KG1 (cell line): ENCODE measurements at places on chromosomes 5 and 9.

GRCh38 chr9:70170151-70170790 lies 88.5 kb upstream of the SMC5 start:
- DNase-seq = no peak

DNA sequence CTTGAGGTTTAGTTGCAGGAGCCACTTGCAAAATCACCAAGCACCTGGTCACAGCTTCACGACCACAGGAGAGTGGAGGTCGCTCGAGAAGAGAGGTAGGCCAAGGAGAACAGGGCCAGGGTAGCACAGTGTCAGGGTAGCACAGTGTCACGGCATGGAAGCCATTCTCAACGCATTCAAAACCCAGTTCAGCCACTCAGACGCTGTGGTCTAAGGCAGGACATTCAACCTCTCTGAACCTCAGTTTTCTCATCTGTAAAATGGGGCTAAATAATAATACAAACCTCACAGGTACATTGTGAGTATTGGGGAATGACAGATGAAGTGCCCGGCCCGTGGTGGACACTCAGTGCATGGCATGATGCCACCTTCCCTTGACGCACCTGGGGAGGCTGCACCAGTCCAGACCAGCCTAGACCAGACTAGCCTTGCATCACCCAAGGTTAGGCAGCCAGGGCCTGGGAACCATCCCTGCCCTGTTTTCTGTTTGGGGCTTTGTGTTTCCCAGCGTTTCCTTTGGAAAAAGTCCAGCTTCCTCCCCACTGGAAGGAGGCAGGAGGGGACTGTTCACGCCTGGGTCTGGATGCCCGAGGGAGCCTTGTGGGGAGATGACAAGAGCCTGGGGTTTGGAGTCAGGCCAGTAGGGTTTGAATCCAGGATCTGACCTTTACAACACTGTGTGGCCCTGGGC lies 7.8 kb upstream of the LMX1B start:
- no peak for DNase-seq

DNA sequence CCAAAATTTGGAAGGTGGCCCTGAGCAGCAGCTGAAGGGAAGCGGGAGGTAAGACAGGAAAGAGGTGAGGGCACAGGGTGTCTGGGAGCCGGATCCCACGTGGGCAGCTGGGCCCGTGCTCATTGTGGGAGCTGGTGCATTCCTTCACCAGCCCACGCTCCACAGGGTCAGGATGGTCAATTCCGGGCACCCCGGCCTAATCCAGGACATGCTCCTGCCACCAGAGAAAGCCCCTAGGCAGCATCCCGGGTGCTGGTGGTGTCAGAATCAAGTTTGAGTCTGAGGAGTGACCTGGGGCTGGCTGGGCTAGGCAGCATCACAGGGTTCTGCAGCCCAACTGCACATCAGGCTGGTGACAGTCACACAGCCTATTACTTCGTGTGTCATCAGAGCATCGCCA lies 7.1 kb upstream of the PDCD6 start:
- no peak for DNase-seq

DNA sequence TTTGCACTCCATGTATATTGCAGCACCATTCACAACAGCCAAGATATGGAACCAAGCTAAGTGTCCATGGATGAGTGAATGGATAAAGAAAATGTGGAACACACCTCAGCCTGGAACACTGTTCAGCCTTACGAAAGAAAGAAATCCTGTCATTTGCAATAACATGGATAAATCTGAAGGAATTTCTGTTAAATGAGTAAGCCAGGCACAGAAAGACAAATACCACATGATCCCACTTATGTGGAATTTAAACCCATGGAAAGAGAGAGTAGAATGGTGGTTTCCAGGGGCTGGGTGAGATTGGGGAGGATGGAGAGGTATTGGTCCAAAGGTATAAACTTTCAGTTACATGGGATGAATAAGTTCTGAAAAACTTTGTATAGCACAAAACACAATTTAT lies 228.9 kb upstream of the CD180 start:
- no peak for DNase-seq

DNA sequence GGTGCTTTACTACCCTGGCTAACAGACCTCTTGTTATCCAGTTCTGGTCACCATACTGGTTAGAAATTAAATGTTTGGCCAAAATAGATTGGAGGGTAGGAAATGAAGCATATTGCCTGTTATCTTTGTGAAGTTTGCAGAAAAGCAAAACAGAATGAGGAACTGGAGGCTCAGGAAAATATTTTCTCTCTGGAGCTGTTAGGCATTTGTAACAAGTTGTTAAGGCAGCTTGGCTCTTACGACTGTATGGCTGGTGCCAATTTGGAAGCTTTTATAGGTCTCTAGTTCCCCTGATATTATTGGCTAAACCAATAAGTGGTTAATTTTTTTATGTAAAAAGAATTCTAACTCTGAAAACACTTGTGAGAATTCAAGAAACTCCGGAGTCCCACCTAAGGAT lies 35.8 kb downstream of the CDH6 start:
- no peak for DNase-seq

GRCh38 chr9:136239135-136239982 lies 6.3 kb downstream of the QSOX2 start:
- no peak for DNase-seq

GRCh38 chr5:132473019-132473531 lies 17.5 kb downstream of the IRF1 start:
- DNase-seq = no peak

- DNase-seq = no peak
These were observed 109.9 kb downstream of the PHF2 start for GRCh38 chr9:93686127-93686879.

DNA sequence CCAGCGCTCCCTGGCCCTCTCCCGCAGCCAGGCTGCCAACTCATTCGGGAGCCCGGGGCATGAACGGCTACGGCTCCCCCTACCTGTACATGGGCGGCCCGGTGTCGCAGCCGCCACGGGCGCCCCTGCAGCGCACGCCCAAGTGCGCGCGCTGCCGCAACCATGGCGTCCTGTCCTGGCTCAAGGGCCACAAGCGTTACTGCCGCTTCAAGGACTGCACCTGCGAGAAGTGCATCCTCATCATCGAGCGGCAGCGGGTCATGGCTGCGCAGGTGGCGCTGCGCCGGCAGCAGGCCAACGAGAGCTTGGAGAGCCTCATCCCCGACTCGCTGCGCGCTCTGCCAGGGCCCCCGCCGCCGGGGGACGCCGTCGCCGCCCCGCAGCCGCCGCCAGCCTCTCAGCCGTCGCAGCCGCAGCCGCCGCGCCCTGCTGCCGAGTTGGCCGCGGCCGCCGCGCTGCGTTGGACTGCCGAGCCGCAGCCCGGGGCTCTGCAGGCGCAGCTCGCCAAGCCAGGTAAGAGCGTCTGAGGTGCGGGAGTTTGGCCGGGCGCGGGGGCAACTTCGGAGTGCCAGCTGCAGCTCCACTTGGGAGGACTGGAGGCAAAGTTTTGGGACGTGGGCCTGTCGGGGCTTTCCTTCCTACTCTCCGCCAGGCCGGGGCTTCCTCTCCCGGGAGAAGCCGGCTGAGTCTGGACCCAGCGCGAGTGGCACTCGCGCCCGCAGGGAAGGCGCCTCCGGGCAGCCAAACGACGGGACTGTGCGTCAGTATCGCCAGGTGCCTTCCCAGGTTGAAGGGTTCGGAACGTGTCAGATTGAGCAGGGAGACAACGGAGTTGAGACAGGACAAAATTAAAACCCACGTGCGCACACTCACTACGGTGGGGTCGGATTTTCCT lies 735 bp downstream of the DMRT3 start:
- no peak for DNase-seq

DNA sequence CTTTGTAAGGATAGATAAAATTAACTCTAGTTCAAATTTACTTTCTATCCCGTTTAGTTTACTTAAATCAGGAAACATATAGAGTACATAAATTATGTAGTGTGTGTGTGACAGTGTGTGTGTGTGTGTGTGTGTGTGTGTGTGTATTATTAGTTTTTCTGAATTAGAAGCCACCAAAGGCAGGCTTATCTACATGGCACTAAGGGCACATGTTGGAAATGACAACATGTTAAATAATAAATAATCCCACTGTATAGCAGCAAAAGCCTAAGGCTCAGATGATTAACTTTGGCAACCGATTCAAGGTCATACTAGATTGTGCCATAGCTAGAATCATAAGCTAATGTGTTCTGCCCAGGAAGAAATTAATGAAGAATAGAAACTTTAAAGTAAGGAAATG lies 54.6 kb downstream of the MEGF9 start:
- DNase-seq = no peak

DNA sequence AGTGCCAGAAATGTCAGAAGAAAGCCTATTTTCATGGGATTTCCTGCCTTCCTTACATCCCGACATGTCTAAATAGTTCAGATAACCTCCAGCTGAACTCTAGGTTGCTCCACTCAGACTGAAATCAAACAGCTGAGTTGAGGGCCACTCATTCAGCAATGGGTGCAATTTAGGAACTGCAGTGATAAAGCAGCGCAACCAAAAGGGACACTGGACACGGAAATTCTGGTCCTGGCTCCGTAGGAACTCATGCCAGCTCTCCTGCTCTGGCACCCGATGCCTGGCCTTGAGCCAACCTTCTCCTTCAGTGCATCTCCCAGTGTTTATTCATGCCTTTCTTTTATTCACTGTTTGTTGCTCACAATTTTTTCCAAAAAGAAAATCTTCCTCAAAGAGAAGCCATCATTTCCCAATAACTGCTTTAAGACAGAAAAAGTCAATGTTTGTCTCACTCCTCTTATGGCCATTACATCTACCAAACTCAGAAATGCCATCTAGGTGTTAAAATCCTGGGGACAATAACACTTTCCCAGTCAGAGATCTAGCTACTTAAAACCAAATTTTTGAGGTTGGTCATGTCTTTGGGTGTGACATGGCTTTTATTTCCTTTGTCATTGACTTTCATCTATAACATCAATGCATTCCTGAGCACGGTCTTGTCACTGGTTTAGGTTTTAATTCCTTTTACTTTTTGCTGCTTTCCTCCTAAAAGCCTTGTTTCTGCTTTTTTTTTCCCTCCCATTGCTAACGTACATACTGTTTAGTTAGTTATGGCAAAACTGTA lies 126.9 kb downstream of the PDE4D start:
- no peak for DNase-seq

DNA sequence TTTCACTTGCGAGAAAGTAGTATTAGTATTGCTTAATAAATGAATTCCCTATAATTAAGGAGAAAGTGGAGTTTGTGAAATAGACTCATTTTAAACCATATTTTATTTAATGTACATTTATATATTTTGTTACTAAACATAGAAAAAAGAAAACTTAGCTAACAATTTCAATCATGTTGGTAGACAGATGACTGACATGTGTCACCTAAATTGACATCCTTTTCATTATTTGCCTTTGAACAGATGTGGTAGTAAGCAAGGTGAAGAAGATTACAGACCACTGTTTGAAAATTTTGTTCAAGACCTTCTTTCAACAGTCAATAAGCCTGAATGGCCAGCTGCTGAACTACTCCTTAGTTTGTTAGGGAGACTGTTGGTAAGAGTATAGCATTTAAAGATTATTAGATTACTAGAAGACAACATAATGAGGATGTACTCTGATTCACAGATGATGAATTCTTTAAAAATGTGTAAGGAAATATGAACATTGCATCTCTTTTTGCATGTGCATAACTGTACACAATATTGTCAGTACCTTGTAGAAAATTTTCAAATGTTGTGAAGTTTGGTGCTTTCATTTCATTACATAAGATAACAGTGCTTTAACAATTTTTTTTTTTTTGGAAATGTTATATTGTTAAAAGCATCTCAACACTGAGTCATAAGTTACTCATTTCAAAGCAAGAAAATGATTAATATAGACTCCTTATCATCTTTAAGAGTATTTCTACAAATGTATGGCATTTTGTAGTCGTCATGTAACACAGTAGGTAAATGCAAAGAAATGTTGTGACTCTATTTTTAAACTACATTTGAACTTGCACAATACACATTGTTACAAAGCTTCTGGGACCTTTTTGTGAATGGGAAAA lies 139.5 kb downstream of the NIPBL start:
- no peak for DNase-seq

- DNase-seq = peak; percentile 43
These were observed 32.6 kb upstream of the EGFL7 start for GRCh38 chr9:136629879-136630661.

DNA sequence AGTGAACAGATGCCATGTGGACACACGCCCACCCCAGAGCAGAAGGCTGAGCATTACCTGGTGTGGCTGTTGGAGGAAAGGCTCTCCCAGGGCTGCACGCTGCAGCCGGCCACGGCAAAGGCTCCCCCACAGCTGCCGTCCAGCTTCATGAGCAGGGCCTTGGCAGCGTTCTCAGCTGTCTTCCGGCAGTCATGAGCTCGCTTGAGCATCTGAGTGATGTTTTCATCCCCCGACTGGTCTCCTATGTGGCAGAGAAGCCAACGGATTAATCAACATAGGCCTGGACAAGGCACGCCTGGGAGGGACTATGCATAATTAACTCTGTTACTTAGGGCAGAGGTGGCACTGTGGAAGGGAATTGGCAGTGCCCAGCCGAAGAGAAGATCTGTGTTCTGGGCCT lies 87.3 kb downstream of the DCP2 start:
- DNase-seq = no peak

- DNase-seq = no peak
These were observed 20.4 kb upstream of the SLC2A6 start for GRCh38 chr9:133499132-133499891.

DNA sequence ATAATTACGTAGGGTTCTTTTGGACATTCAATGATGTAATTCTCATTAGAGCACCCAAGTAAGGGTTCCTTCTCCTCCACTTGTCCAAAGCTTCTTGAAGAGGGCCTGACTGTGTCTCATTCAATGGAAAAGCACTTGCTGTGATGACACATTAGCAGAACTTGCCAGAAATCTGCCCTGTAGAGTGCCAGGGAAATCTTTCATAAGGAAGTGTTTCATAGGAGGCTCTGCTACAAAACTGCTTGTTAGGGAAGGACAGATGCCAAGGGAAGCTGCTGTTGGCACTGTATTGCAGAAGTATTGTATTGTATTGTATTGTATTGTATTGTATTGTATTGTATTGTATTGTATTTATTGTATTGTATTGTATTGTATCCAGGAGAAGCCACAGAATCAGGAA lies 45.5 kb upstream of the MPDZ start:
- DNase-seq = no peak

DNA sequence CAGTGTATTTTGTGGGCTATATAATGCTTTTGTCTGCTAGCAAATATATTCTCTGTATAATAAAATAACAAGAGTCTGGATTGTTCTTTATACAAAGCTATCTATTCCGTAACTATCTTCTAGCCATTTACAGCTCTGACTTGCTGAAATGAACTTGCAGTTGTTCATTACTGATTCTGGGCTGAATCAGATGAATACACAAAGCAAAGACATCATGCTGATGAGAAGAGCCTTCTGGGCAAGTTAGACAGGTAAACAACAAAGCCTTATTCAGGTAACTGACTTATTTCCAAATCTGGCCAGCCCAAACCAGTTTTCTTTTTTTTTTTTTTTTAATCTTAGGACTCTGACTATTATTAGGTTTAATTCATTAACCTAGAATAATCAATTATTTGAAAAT lies 255.5 kb downstream of the KIAA0825 start:
- no peak for DNase-seq

- DNase-seq = no peak
These were observed 51.6 kb upstream of the CNTLN start for GRCh38 chr9:17083258-17083657.

- DNase-seq = peak; percentile 88
These were observed at the start of gene RPP25L for GRCh38 chr9:34611811-34612787. Gene RPP25L, minus strand, starts transcription at chr9:34612097. Its CDS starts 801 bp downstream, at chr9:34611296.

GRCh38 chr5:1167361-1167727 lies 34.1 kb upstream of the SLC6A19 start:
- DNase-seq = no peak

- no peak for DNase-seq
These were observed 1865.4 kb downstream of the MAT2B start for GRCh38 chr5:165370794-165371193.
